ENCODE measurements at places on chromosomes 3 and 15. TPM values are rescaled to one million over a fixed set of nuclear protein-coding genes. Genes with fewer than 3 reads are reported as not detected.

- no peaks in the 10 kb centered on the region for H3K36me3 ChIP-seq
- peaks cover 8% of the 10 kb centered on the region for H3K4me1 ChIP-seq
- no peak overlapping the region for H3K4me3 ChIP-seq
- no peaks in the 10 kb centered on the region for H3K27me3 ChIP-seq
- no peak overlapping the region for H3K27ac ChIP-seq
- DNase-seq, result no peak
These were observed 4.3 kb upstream of the FNDC3B start for GRCh38 chr3:172034786-172035685.

- no peak for DNase-seq
- no peak overlapping the region for H3K27ac ChIP-seq
- no peaks in the 10 kb centered on the region for H3K36me3 ChIP-seq
- no peaks in the 10 kb centered on the region for H3K4me1 ChIP-seq
- H3K27me3 ChIP-seq, result no peaks in the 10 kb centered on the region
These were observed 551.1 kb downstream of the NAALADL2 start for GRCh38 chr3:175410251-175410650.

- no peak overlapping the region for H3K4me3 ChIP-seq
- no peak for DNase-seq
- no peak overlapping the region for H3K27ac ChIP-seq
These were observed 652.5 kb upstream of the NECTIN3 start for GRCh38 chr3:110419096-110419495.

DNA sequence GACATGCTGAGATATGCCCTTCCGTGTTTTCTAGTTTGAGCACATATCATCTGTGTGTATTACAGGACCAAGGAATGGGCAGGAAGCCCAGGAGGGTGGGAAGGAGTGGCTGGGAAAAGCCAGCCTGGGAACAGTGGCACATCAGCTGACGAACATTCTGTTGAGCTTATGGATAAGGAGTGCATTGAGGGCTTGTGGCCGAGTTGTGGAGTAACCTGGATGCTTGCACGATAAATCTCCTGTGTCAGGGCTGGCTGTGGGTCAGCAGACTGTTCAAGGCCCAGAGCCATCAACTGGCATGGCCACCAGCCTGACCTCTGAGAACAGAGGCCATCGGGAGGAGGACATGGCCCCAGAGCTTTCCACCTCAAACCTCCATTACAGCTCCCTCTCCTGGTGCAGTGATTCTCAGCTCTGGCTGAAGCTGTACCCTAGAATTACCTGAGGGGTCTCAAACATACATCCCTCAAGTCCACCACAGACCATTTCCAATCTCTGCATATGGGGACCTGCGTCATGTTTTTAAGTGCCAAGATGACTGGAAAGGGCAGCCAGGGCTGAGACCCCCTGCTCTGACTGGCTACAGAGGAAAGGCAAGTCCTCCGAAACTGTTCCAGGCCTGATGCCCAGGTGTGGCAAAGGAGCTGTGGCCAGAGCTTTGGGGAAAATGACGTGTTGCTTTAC, 4.8 kb upstream of the VILL start:
- H3K36me3 ChIP-seq, result no peaks in the 10 kb centered on the region
- H3K27me3 ChIP-seq, result no peaks in the 10 kb centered on the region
- no peak for DNase-seq
- no peaks in the 10 kb centered on the region for H3K4me1 ChIP-seq

DNA sequence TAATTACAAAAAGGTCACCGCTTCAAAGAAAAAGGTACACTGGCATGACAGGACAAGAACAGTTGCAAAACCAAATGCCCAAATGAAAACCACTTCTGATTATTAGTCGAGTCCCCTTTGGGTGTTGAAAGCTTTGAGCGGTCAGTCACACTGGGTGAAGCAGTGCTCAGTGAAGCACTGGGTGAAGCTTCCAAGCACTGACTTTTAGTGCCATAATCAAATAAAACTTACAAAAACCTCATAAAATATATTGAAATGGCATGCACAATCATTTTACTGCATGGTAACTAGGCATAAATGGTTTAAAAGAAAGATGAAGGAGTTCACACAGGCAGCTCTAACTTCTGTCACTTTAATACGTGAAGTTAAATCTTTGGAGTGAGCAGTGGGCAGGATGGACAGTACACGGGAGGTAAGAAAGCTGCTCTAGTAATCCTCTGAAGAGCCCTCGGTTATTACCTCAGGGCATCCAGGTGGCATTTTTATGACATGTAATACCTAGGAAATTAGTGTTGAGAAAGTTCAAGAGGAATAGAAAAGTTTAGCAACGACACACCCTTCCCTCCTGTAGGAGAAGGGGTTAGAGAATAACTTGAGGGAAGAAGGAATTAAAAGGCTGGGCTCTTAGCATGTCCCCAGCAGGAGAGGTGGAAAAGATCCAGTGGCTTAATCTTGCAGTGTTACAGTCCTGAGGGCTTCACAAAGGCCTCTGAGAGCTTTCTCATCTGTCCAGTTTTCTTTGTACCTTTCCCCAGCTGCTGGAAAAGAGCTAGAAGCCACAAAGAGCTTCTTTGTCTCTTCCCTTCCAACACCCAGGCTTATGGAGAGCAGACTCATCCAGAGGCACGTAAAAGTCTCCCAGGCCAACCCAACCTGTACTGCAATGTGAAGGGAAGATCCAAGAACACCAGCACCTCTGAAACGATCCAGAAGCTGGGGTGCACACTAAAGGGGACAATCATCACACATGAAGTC, 64.9 kb upstream of the MYO5C start:
- DNase-seq, result no peak
- H3K4me1 ChIP-seq, result no peaks in the 10 kb centered on the region
- no peaks in the 10 kb centered on the region for H3K27me3 ChIP-seq
- H3K27ac ChIP-seq, result peak overlapping the region; percentile 34

GRCh38 chr3:16372362-16373292, 107.6 kb downstream of the OXNAD1 start:
- peaks cover 71% of the 10 kb centered on the region for H3K4me1 ChIP-seq
- peak overlapping the region; percentile 94 for H3K27ac ChIP-seq
- no peak overlapping the region for H3K4me3 ChIP-seq
- H3K36me3 ChIP-seq, result peaks cover 4% of the 10 kb centered on the region
- peak; percentile 44 for DNase-seq
- no peaks in the 10 kb centered on the region for H3K27me3 ChIP-seq

DNA sequence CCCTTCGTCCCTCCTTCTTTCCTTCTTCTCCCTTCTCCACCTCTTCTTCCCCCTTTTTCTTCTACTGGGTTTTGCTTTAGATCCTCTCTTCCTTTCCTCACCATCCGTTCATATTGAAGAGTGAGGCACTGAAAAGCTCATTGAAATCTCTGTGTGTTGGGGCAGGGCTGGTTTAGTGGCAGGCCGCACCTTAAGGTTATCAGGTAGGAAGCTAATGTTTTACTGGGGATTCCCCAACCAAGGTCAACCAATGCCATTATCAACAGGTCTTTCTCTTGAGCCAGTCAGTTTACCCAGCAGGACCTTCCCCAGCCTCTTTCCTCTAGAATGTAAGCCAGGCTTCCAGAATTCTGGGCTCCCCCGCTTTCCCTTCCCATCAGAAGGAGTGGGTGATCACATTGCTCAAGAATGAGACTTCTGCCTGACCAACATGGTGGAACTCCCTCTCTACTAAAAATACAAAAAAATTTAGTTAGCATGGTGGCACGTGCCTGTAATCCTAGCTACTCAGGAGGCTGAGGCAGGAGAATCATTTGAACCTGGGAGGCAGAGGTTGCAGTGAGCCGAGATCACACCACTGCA, 11.5 kb upstream of the VPS8 start:
- no peak for DNase-seq
- H3K27ac ChIP-seq, result no peak overlapping the region
- no peaks in the 10 kb centered on the region for H3K36me3 ChIP-seq
- no peaks in the 10 kb centered on the region for H3K4me1 ChIP-seq

- H3K27me3 ChIP-seq, result no peaks in the 10 kb centered on the region
- peak overlapping the region; percentile 64 for H3K27ac ChIP-seq
- DNase-seq, result peak; percentile 77
- H3K36me3 ChIP-seq, result peaks cover 16% of the 10 kb centered on the region
These were observed 846 bp upstream of the POLG start for GRCh38 chr15:89335298-89336041.

GRCh38 chr3:138367326-138367850, 19.0 kb downstream of the MRAS start:
- H3K4me1 ChIP-seq, result peaks cover 42% of the 10 kb centered on the region
- no peaks in the 10 kb centered on the region for H3K27me3 ChIP-seq
- no peak for DNase-seq
- H3K36me3 ChIP-seq, result no peaks in the 10 kb centered on the region

DNA sequence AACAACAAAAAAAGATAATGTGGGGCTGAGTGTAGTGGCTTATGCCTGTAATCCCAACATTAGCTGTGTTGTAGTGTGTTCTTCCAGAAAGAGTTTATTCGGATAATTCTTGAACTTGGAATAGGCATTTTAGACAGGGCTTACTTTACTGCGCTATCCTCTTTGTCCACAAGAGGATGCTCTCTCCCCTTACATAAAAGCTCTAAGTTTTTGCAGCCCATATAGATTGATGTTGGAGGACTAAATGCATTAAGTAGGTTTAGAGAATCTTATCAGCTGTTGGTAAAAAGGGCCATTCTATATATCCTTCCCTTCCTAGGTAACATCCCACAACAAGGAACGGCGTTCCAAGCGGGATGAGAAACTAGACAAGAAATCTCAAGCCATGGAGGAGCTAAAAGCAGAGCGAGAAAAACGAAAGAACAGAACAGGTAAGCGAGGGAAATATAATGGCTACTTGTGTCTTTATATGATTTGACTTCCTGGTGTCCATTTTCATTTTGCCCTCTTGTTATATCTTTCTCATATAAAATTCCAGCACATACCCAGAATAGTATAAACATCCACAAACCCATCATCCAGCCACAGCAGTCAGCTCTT, 27.8 kb upstream of the ITPKA start:
- DNase-seq, result no peak
- no peak overlapping the region for H3K4me3 ChIP-seq
- H3K36me3 ChIP-seq, result peaks cover 26% of the 10 kb centered on the region
- no peaks in the 10 kb centered on the region for H3K4me1 ChIP-seq
- no peak overlapping the region for H3K27ac ChIP-seq

DNA sequence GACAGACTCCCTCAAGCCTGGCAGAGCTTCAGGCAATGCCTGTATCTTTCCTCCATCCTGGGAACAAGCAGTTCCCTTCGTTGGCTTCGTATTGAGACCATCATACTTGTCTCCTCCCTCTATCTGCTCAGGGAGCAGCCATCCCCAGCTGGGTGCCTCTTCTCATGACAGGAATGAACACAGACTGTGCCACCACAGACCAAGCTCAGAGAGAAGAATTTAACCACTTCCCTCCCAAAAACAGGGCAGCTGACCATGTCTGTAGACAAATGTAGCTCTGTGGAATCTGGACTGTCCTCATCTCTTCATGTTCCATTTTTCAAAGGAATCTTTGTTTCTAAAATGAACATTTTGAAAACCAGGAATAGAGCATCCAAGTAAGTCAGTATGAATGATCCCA, 245.4 kb downstream of the ERC2 start:
- DNase-seq, result no peak
- H3K27ac ChIP-seq, result no peak overlapping the region
- H3K36me3 ChIP-seq, result no peaks in the 10 kb centered on the region
- no peaks in the 10 kb centered on the region for H3K4me1 ChIP-seq
- H3K27me3 ChIP-seq, result no peaks in the 10 kb centered on the region

DNA sequence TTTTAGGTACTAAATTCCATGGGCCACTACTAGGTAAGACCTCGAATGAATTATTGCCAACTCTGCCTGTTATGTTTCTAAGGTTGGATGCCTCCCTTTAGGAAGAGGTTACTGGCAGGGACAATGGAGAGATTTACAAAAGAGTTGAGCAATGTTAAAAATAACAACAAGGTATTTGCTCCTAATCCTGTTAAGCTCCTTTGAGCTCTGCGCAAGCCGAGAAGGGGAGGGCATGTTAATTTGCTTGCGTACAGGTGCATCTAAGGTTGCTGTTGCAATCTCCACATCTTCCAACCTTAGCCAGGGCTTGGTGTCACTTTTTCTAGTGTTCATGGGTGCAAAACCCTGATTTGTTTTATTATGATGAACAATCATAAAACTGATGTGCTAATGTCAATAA, 161.5 kb upstream of the TPM1 start:
- no peaks in the 10 kb centered on the region for H3K36me3 ChIP-seq
- no peaks in the 10 kb centered on the region for H3K4me1 ChIP-seq
- no peaks in the 10 kb centered on the region for H3K27me3 ChIP-seq

- H3K36me3 ChIP-seq, result no peaks in the 10 kb centered on the region
- no peak overlapping the region for H3K27ac ChIP-seq
- H3K4me3 ChIP-seq, result no peak overlapping the region
- no peaks in the 10 kb centered on the region for H3K27me3 ChIP-seq
- H3K4me1 ChIP-seq, result peaks cover 51% of the 10 kb centered on the region
These were observed 22.4 kb downstream of the FNDC3B start for GRCh38 chr3:172061724-172062184.

GRCh38 chr3:73592154-73593144, 32.3 kb downstream of the PDZRN3 start:
- H3K36me3 ChIP-seq, result no peaks in the 10 kb centered on the region
- DNase-seq, result no peak
- H3K27me3 ChIP-seq, result no peaks in the 10 kb centered on the region
- no peaks in the 10 kb centered on the region for H3K4me1 ChIP-seq

- H3K27me3 ChIP-seq, result peaks cover 12% of the 10 kb centered on the region
- H3K27ac ChIP-seq, result no peak overlapping the region
- no peak overlapping the region for H3K4me3 ChIP-seq
- H3K4me1 ChIP-seq, result no peaks in the 10 kb centered on the region
These were observed 148.1 kb downstream of the LMLN start for GRCh38 chr3:198107840-198108734.

- no peak overlapping the region for H3K27ac ChIP-seq
- H3K4me3 ChIP-seq, result no peak overlapping the region
- no peak for DNase-seq
- no peaks in the 10 kb centered on the region for H3K36me3 ChIP-seq
These were observed 55.6 kb downstream of the TMEM45A start for GRCh38 chr3:100548053-100548452.

DNA sequence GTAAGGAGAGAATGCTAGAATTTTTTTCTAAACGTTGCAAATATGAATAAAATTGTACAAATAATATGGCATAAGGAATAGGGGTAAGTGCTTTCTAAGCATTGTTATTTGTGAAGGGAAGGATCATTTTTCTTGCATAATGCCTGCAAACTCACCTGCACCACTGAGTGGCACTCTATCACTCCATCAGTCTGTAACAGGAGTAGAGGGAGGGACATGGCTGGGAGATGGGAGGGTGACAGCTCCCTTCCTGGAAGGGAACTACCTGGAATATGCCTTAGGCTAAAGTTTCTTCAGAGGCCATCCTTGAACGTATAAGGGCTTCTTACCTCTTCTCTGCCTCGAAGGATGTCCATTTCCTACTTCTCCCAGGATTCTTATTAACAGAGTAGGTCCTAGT, 3.0 kb downstream of the NAALADL2 start:
- H3K4me1 ChIP-seq, result no peaks in the 10 kb centered on the region
- peak overlapping the region; percentile 5 for H3K27ac ChIP-seq
- no peaks in the 10 kb centered on the region for H3K36me3 ChIP-seq

Gene LMOD3
- total RNA-seq, result not detected

Gene STT3B
- 140 TPM for total RNA-seq

Gene HESX1
- 0.56 TPM for total RNA-seq

Gene CHDH
- 7.5 TPM for total RNA-seq

Gene AGTR1
- 28.2 TPM for total RNA-seq

Gene RHOA
- total RNA-seq, result 544 TPM

Gene PLA2G4D
- not detected for total RNA-seq

Gene MAGI1
- 123 TPM for total RNA-seq

Gene CAPN3
- 3.9 TPM for total RNA-seq
